ENCODE measurements at places on chromosomes 4 and X.

DNA sequence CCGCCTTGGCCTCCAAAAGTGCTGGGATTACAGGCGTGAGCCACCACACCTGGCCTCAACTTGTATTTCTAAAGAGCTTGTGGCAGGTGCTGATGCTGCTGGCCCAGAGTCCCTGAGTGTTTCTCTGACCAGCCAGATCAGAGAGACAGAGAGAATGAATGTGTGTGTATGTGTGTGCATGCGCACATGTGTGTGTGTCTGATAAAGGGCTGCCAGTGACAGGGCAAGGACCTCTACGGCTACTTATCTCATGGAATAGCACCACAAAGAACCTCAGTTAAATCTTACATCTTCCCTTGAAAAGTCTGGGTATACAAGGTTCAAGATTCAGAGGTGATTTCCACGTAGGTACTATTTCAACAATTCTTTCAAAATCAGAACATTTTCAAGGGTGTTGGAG lies 86.0 kb downstream of the SCD5 start:
- DNase-seq: no peak

GRCh38 chr4:40621592-40622512 lies 7.8 kb downstream of the RBM47 start:
- peak; percentile 7 for DNase-seq

DNA sequence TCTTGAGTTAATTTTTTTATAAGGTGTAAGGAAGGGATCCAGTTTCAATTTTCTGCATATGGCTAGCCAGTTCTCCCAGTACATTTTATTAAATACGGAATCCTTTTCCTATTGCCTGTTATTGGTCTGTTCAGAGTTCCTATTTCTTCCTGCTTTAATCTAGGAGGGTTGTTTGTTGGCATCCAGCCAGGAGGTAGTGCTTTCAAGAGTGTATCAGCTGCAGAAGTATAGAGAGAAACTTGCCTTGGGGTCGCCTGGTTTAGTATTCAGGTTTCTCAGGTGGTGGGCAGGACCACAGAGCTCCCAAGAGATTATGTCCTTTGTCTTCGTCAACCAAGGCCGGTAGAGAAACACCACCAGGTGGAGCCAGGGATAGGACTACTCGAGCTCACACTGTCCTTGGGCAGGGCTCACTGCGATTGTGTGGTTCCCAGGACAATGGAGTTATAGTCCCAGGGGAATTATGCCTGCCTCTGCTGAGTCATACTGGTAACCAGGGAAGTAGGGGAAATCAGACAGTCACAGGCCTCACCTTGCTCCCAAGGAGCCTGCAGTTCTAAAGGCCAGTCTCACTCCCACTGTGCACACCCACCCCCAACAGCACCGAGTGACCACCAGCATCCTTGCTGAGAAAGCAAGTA lies 168.1 kb downstream of the VSIG4 start:
- DNase-seq: no peak

GRCh38 chrX:8870411-8870810 lies 69.2 kb upstream of the FAM9A start:
- no peak for DNase-seq

DNA sequence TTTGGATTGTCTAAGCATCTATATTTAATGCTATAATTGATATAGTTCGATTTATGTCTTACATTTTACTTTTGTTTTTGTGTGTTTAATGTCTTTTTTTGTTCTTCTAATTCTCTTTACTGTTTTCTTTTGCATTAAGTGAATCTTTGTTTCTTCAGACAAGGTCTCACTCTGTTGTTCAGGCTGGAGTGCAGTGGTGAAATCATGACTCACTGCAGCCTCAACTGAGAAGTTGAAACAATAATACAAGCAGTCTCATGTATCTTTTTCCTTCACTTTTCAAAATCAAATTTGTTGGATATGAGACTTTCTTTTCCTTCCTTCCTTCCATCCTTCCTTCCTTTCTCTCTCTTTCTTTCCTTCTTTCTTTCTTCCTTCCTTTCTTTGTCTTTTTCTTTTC lies 1401.6 kb downstream of the ADGRL3 start:
- no peak for DNase-seq

GRCh38 chr4:152659806-152660205 lies 20.0 kb downstream of the TMEM154 start:
- DNase-seq: no peak

DNA sequence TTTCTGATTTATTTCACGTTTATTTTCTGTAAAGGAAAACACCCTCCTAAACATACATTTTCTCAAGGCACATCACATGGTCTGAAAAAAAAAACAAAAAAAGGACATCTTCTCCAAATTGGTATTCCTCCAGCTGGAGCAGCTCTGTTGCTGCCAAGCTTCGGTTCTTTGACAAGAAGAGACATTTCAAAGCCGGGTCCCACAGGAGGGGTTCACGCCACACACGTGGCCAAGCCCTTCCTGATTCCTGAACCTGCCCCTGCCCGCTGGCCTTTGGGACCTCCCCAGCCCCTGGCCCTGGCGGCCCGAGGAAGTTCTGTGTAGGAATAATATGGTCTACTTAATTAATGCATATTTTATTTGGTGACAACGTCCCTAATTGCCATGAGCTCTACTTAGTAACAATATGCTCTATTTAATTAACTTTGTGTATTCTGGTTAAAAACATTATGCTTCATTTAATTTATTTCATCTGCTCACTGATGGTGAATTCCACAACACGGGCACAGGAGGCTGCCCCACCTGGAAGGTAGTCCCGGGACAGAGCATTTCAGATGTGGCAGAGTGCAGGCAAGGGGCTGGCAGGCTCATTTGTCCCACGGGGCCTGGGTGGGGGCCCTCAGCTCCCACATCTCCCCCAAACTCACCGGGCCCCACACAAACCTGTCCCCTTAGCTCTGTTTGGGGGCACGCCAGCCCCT lies 5.4 kb upstream of the RGS12 start:
- no peak for DNase-seq

- no peak for DNase-seq
Measured at GRCh38 chr4:1635464-1635863, 48.6 kb downstream of the FAM53A start.

DNA sequence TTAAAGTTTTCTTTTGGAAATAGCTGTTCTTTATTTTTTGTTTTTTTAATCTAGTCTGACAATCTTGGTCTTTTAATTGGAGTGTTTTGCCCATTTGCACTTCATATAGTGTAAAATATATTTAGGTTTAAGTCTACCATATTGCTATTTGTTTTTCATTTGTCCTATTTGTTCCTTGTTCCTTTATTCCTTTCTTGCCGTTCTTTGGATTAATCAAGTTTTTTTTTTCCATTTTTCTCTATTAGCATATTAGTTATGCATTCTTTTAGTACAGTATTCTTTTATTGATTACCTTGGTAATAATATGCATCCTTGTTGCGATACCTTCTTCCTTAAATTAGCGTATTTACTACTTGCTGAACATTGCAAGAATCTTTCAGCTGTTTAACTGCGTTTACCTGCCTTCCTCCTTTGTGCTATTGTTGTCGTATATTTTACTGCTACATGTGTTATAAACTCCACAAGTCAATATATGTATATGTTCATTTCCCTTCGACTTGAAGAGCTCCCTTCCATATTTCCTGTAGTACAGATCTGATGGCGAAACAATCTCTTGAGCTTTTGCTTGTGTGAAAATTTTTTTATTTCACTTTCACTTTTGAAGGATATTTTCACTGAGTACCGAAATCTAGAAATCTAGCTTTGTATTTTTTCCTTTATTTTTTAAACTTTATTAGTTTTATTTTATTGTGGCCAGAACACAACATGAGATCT lies 23.9 kb upstream of the RNF212 start:
- DNase-seq: no peak

Data from SW 1271 (cell line).